ENCODE measurements at places on chromosomes 2 and 18. TPM values are rescaled to one million over a fixed set of nuclear protein-coding genes. Genes with fewer than 3 reads are reported as not detected.

DES gene
- not detected for total RNA-seq

SP100 gene
- total RNA-seq: 4.4 TPM

STON1 gene
- total RNA-seq: 10.6 TPM

CD8B2 gene
- not detected for total RNA-seq

DPP4 gene
- total RNA-seq: 9.4 TPM

STK17B gene
- 5.6 TPM for total RNA-seq

Data from parietal lobe (tissue), 2 donors.